Activated naive CD4-positive, alpha-beta T cell treated with anti-CD3 and anti-CD28 coated beads, Interleukin-2, amount 50 U/mL, for 16 hours (primary cell): ENCODE measurements at places on chromosomes 3 and 15.

DNA sequence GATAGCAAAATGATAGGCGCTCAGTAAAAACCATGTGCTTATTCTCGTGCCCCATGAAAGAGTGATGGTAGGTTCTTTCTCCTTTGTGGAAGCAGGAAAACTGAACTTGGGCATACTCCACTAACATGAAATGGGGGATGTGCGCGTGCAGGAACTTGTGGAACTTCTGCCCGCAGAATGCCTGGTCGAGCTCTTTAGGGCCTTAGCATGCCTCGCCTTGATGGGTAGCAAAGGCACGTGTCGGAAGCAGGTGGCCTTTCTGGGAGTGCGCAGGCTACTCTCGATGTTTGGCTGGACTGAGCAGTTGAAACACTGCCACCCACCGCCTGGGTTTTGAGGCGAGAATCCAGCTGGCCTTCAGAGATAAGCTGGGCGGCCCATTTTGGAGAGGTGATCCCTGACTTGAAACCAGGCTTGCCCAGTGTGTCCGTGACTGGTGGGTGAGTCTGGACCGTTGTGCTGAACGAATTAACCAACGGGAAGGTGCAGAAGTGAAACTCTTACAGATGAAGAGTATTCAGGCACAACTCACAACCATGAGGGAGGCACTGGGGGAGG lies 842 bp downstream of the PCCB start:
- DNase-seq = peak; percentile 16

- no peak for DNase-seq
These were observed 879.9 kb downstream of the TUSC7 start for GRCh38 chr3:117589454-117589853.

DNA sequence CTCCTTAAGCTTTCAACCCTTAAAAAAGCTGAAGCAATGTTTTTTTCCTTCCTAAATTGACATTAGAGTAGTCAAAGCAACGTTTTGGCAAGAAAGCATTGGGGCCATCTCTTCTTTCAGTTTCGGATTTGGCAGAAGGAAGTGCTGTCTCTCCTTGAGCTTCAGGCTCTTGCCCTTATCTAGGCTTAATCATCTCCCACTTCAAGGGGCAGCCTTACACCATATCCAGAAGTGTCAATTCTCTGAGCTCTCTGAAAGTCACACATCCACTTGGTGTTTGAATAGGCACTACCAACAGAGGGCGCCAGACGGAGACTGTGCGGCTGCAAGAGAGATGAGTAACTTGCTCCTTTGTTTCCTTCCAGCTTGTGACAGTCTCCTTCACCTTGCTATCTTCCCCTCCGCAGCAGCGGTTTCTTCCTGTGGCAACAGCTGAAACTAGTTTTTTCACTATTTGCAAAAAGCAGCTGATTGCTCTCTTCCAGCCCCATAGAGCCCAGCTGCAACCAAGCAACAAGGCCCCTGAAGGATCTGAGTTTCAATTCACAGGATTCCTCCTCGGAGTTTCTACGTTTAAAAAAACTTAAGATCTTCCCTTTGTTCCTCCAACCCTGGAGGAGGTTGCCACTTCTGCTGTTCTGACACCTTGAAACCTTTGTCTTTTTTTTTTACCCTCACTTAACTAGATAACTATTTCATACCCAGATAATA lies 147.0 kb upstream of the SLCO3A1 start:
- DNase-seq = peak; percentile 81

DNA sequence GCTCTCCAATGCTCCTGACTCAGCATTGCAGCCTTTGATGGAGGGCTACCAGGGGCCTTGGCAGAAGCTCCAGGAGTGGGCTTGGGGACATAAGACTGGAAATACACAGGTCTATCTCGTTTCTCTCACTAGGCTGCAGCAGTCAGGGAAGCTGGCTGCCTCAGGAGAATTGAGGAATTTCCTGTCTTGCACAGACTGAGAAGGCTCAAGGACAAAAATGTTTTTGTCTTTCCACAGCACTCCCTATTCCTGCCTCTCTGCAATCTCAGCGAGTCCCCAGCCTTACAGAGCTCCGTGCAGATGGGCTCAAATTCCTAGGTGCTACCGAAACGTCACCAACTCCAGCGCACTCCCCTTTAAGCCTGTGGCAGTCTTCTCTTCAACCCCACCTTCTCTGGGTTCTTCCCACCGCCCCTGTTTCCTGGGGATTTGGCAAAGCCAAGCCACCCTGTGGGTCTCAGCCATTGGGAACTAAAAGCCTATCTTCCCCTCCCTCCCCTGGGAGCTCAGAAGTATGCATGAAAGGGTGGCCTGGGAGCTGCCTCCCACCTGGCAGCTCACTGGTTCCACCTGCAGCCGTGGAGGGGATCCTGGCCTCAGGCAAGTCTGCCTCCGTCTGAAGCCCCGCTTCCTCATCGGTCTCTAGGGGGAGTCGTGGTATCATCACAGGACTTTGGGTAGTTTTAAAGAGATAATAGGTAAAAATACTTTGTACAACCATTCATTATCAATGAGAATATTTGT lies 322.6 kb upstream of the FRG2C start:
- DNase-seq = no peak

- DNase-seq = no peak
These were observed 294.2 kb upstream of the TBL1XR1 start for GRCh38 chr3:177491296-177492032.

- no peak for DNase-seq
These were observed 54.6 kb upstream of the MYZAP start for GRCh38 chr15:57537072-57537471.

DNA sequence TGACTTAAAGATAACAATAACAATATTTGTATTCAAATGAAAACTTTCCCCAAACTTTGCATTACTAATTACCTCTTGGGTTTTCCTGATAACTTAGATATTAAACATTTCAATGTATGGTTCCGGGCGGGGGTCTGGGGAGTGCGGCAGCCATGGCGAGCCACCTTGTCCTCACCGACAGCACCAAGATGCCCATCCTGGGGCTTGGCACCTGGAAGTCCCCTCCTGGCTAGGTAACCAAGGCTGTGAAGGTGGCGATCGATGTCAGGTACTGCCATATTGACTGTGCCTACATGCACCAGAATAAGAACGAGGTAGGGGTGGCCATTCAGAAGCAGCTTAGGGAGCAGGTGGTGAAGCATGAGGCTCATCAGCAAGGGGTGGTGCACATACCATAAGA lies 478.7 kb downstream of the CNTN3 start:
- no peak for DNase-seq

DNA sequence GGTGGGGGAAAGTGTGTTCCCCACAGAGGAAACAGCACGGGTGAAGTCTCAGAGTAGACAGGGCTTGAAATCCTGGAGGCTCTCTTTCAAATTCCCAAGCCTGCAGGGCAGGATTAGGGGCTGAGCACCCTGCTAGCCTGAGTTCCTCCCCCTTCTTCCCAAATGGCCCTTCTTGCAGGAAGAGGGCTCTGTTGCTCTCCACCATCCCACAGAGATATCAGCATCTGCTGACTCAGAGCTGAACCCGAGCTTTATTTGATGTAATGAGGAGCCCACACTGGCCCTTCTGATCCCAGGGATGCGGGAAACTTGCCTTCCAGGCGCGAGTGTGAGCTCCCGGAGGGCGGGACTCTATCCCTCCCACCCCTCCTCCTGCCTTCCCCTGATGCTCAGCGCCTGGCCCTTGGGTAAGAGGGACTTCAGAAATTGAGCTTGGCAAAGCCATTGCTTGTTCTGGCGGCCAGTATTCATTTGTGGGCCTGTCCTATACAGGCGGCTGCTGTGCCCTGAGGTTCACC lies 1.4 kb upstream of the STRA6 start:
- no peak for DNase-seq

DNA sequence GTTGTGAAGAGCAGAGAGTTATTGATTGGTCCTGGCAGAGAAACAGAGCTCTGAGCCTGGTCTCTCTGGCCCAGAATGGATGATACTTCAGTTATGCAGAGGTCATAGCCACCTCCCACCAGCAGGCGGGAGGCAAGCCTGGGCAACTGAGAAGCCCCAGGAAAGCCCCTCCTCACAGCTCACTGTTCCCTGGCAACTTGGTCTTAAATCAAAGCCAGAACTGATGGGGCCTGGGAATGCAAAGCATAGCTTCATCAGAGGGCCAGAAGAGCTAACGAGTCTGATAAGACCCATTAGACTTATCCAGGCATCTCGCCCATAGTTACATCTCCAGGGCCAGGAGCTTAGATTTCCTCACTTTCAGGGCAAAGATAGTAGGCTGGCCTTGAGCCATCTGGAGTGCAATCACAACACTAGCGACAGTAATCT lies 5.5 kb upstream of the COLQ start:
- DNase-seq = no peak

- no peak for DNase-seq
These were observed 9.0 kb downstream of the APOD start for GRCh38 chr3:195574497-195575304.

DNA sequence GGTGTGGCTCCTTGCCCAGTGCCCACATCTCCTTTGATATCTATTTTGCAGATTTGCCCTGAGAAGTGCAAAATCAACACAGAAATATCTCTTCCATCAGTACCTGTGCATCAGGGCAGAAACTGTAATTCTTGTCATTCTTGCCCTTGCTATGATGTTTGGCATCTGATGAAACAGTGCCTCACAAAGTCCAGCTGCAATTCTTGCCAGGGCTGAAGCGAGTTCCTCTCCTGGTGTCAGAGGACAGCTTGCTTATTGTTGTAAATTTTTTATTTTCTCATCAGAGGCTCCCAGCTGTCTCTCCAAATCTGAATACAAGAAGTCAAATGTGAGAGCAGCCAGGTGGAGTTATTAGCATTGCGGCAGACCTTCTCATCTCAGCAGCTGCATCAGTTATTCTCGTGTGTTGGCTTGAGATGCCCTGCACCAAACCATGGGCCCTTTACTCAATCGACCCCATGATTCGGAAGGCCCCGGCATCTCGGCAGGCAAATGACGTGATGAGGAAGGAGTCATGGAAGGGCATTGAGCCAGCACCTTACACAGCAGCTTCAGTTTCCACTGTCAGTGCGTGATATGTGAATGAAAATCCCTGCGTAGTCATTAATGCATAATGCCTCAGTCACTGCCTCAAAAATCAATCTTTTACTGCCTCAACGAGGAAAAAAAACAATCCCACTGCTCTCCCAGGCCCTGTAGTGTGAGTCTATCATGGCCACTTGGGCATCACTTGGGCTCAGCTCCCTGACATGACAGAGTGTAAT lies 93.4 kb downstream of the CCNL1 start:
- DNase-seq = no peak

DNA sequence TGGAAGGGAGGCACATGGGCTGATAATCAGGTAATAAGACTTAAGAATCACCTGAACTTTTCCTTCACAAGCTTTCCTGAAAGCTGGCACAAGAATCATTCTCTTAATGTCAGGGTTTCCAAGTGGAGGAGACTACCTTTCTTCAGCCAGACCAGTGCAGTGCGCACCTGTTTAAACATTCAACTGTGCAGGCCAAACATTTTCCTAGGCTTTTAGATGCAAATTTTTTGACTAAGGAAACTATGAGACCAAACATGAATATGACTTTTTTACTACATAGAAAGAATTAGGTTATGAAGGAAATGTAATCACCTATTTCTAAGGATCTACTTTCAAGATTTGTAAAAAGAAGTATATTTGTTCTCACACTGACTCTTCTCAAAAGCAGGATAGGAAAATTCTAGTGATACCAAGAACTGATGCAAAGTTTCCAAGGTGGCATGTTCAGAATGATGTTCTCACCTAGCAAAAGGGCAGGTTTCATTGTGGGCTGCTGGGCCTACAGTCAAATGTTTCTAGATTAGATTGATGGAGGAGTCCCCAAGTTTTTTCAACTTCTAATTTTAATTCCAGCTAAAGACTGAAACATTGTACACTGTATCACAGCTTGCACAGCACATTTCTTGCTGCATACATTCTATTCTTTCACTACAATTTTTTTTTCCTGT lies 339.1 kb downstream of the TIGIT start:
- peak; percentile 18 for DNase-seq

GRCh38 chr15:101501703-101502373 lies 12.3 kb upstream of the PCSK6 start:
- DNase-seq = peak; percentile 54

- DNase-seq = no peak
These were observed 148.4 kb downstream of the PGPEP1L start for GRCh38 chr15:98859149-98859548.

DNA sequence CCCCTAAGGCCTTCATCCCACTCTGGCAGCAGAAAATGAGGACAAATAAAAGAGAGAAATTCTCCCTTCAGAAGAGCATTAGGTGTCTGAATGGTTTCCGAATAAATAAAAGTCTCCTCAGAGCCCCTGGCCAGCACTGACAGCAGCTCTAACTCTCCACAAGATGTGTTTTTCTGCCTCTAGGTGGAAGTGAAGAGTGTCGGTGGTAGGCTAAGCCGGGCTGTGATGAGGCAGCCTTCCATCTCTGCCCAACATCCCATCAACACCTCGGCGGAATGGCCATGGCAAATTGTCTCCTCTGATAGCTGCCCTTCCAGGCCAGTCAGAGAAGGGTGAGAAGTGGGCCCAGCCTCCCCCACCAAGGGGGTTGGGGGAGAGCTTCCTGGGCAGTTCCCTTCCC lies 6.3 kb upstream of the CACNA2D2 start:
- DNase-seq = no peak

GRCh38 chr3:170440344-170440743 lies 21.7 kb downstream of the CLDN11 start:
- no peak for DNase-seq

GRCh38 chr3:156131241-156131640 lies 10.9 kb downstream of the KCNAB1 start:
- no peak for DNase-seq

DNA sequence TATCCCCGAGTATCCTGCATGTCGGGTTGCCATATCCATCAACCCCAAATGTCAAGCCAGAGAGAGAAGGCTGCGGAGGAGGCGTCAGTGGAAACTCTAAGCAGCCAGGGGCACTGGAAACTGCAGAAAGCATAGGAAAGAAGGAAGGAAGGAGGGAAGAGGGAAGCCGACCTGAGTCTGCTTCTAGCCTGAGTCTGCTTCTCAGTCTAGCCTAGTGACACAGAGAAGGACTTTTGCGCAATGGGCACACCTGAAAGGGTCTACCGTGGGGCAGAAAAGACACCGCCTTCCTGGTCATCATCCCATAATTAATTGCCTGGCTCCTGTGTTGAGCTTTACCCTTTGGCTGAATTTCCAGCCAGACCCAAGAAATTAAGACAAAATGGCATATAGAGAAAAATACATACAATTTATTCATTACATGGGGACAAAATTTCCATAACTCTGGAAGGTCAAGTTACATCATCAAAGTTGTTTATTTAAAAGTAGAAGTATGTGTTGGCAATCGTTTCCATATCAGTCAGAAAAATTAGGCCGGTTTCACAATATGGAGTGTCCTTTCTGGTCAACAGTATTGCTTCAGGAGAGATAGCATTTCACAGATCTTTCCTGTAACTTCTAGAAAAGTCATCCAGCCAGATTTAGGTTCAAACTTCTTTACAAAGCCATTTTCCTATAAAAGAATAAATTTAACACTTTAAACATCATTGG lies 10.3 kb downstream of the BCL2A1 start:
- no peak for DNase-seq

GRCh38 chr15:60831540-60831939 lies 352.6 kb upstream of the ICE2 start:
- DNase-seq = no peak

GRCh38 chr3:34837848-34838741 lies 801.2 kb upstream of the ARPP21 start:
- DNase-seq = no peak

- DNase-seq = no peak
These were observed 23.2 kb downstream of the NRG4 start for GRCh38 chr15:75989045-75989444.
